ENCODE measurements at places on chromosomes 13 and 19. TPM values are rescaled to one million over a fixed set of nuclear protein-coding genes. Genes with fewer than 3 reads are reported as not detected.

ZNF682 gene
- not detected for total RNA-seq

ZNF441 gene
- 3.0 TPM for total RNA-seq

KIRREL2 gene
- total RNA-seq = not detected

UFM1 gene
- 29.3 TPM for total RNA-seq

CALR3 gene
- not detected for total RNA-seq

RASIP1 gene
- total RNA-seq = not detected

HTR2A gene
- not detected for total RNA-seq

ZNF569 gene
- 3.2 TPM for total RNA-seq

ZNF586 gene
- total RNA-seq = 11.6 TPM

INSL3 gene
- not detected for total RNA-seq

F10 gene
- not detected for total RNA-seq

ITGBL1 gene
- total RNA-seq = 39.5 TPM

PTPRH gene
- 0.39 TPM for total RNA-seq

DNAAF3 gene
- 2.0 TPM for total RNA-seq

GALP gene
- total RNA-seq = not detected

MBD3L2 gene
- not detected for total RNA-seq

RNF17 gene
- total RNA-seq = 6.8 TPM

SHISA7 gene
- total RNA-seq = not detected

ZNF578 gene
- total RNA-seq = 0.20 TPM

SHISA2 gene
- 0.35 TPM for total RNA-seq

RPL18 gene
- total RNA-seq = 2,830 TPM

KLK7 gene
- total RNA-seq = not detected

C1QTNF9 gene
- total RNA-seq = 0.51 TPM

LRRC8E gene
- 11.7 TPM for total RNA-seq

ACP7 gene
- 6.4 TPM for total RNA-seq

TLE6 gene
- total RNA-seq = not detected

PSG3 gene
- total RNA-seq = not detected

TNFSF11 gene
- total RNA-seq = 0.14 TPM

ZNF575 gene
- total RNA-seq = not detected

LCP1 gene
- 370 TPM for total RNA-seq

IGFL2 gene
- not detected for total RNA-seq

ZNF566 gene
- total RNA-seq = 3.7 TPM

KLHL1 gene
- not detected for total RNA-seq

ZSCAN22 gene
- total RNA-seq = 5.2 TPM

NLRP9 gene
- total RNA-seq = not detected

RAB3D gene
- not detected for total RNA-seq

DLL3 gene
- 1.2 TPM for total RNA-seq

ELSPBP1 gene
- not detected for total RNA-seq

ADGRE3 gene
- total RNA-seq = not detected

WASF3 gene
- total RNA-seq = 6.5 TPM

PABPC3 gene
- 0.20 TPM for total RNA-seq

VSTM2B gene
- not detected for total RNA-seq

OR10H1 gene
- total RNA-seq = not detected

RCBTB2 gene
- 2.6 TPM for total RNA-seq

INAFM1 gene
- 1.5 TPM for total RNA-seq

LILRA1 gene
- total RNA-seq = not detected

LILRB1 gene
- total RNA-seq = not detected

NEK5 gene
- not detected for total RNA-seq

IZUMO4 gene
- total RNA-seq = 2.8 TPM

FBN3 gene
- not detected for total RNA-seq

ZSCAN4 gene
- not detected for total RNA-seq

NTF4 gene
- not detected for total RNA-seq

LILRA5 gene
- not detected for total RNA-seq

PLPPR2 gene
- 0.27 TPM for total RNA-seq

LILRB2 gene
- not detected for total RNA-seq

PTGER1 gene
- total RNA-seq = 0.43 TPM

ZNF587 gene
- total RNA-seq = 8.2 TPM
